ENCODE measurements at places on chromosomes 12 and 14. TPM values are rescaled to one million over a fixed set of nuclear protein-coding genes. Genes with fewer than 3 reads are reported as not detected.

Gene PPM1H
- total RNA-seq, result 7.2 TPM

Gene NRXN3
- 1.2 TPM for total RNA-seq

Gene GUCY2C
- total RNA-seq, result not detected

DNA sequence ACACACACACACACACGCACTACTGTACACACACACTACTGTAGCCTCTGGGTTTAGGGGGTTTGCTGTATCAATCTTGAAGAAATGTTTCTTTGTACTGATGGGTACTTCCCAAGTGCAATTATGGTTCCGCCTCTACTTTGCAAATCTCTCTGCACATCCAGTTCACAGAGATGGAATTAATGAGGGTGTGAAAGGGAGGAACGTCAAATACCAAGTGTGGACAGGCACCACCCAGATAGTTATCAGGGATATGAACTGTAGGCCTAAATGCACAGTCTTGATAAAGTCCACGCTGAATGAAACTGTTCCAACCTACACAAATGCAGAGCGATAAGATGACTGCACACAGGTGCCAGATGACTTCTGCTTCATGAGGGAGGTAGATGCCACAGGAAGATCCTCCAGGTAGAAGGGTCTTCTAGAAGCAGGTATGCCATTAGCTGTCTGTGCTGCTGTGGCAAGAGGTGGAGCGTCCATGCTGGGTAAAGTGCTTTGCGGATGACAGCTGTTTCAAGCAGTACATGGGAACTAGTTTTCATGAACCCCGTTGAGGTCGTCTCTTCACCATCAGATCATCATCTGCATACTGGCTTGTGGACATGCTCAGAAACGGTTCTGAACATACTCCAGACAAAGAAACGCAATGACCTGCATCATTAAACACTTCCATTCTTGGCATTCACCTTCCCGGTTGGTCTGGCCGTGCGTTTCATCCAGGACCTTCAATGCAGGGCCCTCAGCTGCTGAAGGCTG is 314.3 kb upstream of the RTL1 start:
- H3K27ac ChIP-seq, result no peak overlapping the region
- H3K27me3 ChIP-seq, result no peaks in the 10 kb centered on the region
- DNase-seq, result peak; percentile 22

- H3K4me3 ChIP-seq, result no peak overlapping the region
- no peak overlapping the region for H3K27ac ChIP-seq
- no peaks in the 10 kb centered on the region for H3K27me3 ChIP-seq
- H3K36me3 ChIP-seq, result no peaks in the 10 kb centered on the region
Observed at GRCh38 chr14:101112351-101113107, 209.0 kb upstream of the RTL1 start.

GRCh38 chr12:29640589-29641345 is 143.0 kb downstream of the TMTC1 start:
- H3K4me3 ChIP-seq, result no peak overlapping the region
- H3K27me3 ChIP-seq, result no peaks in the 10 kb centered on the region
- no peaks in the 10 kb centered on the region for H3K4me1 ChIP-seq
- H3K36me3 ChIP-seq, result no peaks in the 10 kb centered on the region

DNA sequence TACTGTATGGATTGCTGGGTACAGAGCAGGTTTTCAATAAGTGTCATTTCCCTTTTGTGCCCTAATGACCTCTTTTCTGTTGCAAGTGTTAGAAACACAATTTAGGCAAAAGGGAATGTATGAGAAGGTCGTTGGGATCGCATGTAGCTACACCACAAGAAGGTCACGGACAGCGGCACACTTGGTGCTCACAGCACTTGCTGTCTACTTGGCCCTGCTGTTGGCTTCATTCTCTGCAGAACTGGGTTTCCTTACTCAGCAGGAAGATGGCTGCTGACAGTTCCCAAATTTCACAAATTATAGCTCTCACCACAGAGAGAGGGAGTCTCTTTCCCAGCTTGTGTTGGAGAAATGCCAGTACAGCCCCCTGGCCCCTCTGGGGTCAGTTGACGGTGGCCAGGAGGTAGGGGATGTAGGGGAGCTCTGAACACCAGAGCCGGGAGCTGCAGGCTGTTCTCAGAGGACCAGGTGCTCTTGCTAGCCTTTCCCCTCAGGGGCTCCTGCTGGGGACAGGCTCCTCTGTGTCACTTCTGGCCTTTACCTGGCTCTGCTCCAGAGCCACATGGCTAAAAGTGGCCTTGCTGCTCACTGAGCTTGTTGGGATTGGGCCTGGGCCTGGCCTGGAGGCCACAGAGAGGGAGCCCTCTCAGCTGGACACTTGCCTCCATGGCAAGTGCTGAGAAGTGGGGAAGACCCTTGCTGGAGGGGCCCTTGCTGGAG is 50.9 kb upstream of the BCL7A start:
- no peaks in the 10 kb centered on the region for H3K27me3 ChIP-seq
- H3K36me3 ChIP-seq, result no peaks in the 10 kb centered on the region
- H3K4me1 ChIP-seq, result no peaks in the 10 kb centered on the region
- DNase-seq, result no peak

GRCh38 chr12:57517187-57517586 is 3.1 kb downstream of the DDIT3 start:
- peaks cover 25% of the 10 kb centered on the region for H3K4me1 ChIP-seq
- peaks cover 48% of the 10 kb centered on the region for H3K36me3 ChIP-seq
- H3K4me3 ChIP-seq, result no peak overlapping the region
- no peaks in the 10 kb centered on the region for H3K27me3 ChIP-seq
- no peak for DNase-seq

- no peaks in the 10 kb centered on the region for H3K4me1 ChIP-seq
- no peak for DNase-seq
- H3K4me3 ChIP-seq, result no peak overlapping the region
- H3K36me3 ChIP-seq, result no peaks in the 10 kb centered on the region
- no peak overlapping the region for H3K27ac ChIP-seq
- no peaks in the 10 kb centered on the region for H3K27me3 ChIP-seq
Observed at GRCh38 chr12:113577464-113578129, 105.9 kb upstream of the LHX5 start.

GRCh38 chr12:100326208-100326607 is 30.7 kb upstream of the SLC17A8 start:
- no peak overlapping the region for H3K4me3 ChIP-seq
- H3K36me3 ChIP-seq, result peaks cover 27% of the 10 kb centered on the region
- no peak for DNase-seq
- H3K27me3 ChIP-seq, result no peaks in the 10 kb centered on the region
- no peaks in the 10 kb centered on the region for H3K4me1 ChIP-seq
- no peak overlapping the region for H3K27ac ChIP-seq

- DNase-seq, result no peak
- H3K27ac ChIP-seq, result no peak overlapping the region
Observed at GRCh38 chr14:68269136-68269927, 449.8 kb downstream of the RAD51B start.

GRCh38 chr14:101900253-101900652 is 64.1 kb upstream of the DYNC1H1 start:
- DNase-seq, result no peak
- peaks cover 11% of the 10 kb centered on the region for H3K36me3 ChIP-seq
- H3K27ac ChIP-seq, result no peak overlapping the region
- no peak overlapping the region for H3K4me3 ChIP-seq

- no peak overlapping the region for H3K4me3 ChIP-seq
- no peaks in the 10 kb centered on the region for H3K36me3 ChIP-seq
- no peaks in the 10 kb centered on the region for H3K27me3 ChIP-seq
- no peak for DNase-seq
- no peak overlapping the region for H3K27ac ChIP-seq
- H3K4me1 ChIP-seq, result no peaks in the 10 kb centered on the region
Observed at GRCh38 chr12:122799641-122800243, 25.4 kb downstream of the CCDC62 start.

DNA sequence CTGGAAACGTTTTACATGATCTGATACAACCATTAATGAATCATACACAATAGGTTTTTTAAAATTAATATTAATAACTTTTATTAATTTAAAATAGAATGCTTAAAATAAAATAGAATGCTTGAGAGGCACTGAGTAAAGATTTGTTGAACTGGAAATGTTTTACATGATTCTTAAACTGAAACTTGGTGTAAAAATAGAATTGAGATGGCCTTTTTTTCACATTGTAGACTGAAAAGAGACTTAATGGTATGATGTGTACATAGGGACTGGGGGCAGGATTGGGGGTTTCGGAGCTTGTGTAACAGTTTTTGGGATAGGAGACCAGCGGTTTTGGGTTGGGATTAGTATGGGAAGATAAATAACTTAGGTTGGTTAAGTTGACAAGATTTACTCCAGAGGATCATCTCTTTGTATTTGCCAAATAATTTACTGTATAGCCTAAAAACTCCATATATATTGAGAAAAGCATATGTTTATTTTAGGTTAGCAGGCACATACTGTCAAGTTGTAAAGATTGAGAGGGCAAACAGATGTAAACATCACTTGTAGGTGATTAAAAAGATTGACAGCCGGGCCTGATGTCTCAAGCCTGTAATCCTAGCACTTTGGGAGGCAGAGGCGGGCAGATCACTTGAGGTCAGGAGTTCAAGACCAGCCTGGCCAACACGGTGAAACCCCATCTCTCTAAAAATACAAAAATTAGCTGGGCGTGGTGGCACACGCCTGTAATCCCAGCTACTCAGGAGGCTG is 2.0 kb upstream of the ZNF410 start:
- no peak for DNase-seq
- no peaks in the 10 kb centered on the region for H3K27me3 ChIP-seq
- H3K4me3 ChIP-seq, result no peak overlapping the region
- H3K36me3 ChIP-seq, result peaks cover 2% of the 10 kb centered on the region

DNA sequence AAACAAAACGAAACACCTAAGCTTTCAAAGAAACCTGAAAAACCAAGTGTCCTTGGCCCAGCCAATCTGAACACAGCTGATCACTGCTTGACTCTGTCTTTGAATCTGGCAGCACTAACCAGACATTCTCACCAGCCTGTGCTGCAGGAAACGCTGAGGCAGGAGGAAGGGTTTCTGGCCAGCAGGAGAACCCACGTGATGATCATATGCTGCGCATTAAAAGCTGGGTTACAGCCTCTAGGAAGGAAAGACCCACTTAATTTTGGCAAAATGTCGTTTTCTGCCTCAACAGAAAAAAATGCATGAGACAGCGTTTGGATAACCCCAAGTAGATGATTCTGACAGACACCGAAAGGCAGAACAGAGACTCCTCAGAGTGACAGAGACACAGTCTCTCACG is 9.8 kb downstream of the APPL2 start:
- H3K27ac ChIP-seq, result no peak overlapping the region
- peaks cover 7% of the 10 kb centered on the region for H3K36me3 ChIP-seq
- H3K27me3 ChIP-seq, result no peaks in the 10 kb centered on the region

DNA sequence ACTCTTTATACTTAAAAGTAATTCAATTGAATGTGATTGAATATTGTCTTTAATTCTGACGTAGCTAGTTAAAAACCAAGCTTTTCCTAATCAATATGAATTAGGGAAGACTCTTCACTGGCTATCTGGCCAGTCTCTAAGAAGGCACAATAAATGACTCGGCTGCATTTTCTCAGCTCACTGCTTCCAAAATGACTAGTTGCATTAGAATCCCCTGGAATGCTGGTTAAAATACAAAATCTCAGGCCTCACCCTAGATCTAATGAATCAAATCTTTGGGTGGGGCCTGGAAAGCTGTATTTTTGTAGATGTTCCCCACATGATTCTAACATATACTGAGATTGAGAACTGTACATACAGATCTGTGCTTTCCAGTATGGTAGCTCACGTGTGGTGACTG is 242.1 kb downstream of the CHST11 start:
- no peak for DNase-seq
- no peaks in the 10 kb centered on the region for H3K27me3 ChIP-seq
- no peaks in the 10 kb centered on the region for H3K36me3 ChIP-seq
- H3K4me1 ChIP-seq, result no peaks in the 10 kb centered on the region

GRCh38 chr14:20624495-20625070 is 16.9 kb downstream of the OR6S1 start:
- DNase-seq, result no peak
- peaks cover 21% of the 10 kb centered on the region for H3K27me3 ChIP-seq
- no peaks in the 10 kb centered on the region for H3K4me1 ChIP-seq

- H3K4me1 ChIP-seq, result no peaks in the 10 kb centered on the region
- no peaks in the 10 kb centered on the region for H3K36me3 ChIP-seq
- H3K4me3 ChIP-seq, result no peak overlapping the region
- H3K27me3 ChIP-seq, result no peaks in the 10 kb centered on the region
- DNase-seq, result no peak
- no peak overlapping the region for H3K27ac ChIP-seq
Observed at GRCh38 chr12:26047401-26048226, 77.2 kb downstream of the BHLHE41 start.

- H3K27me3 ChIP-seq, result no peaks in the 10 kb centered on the region
- H3K4me1 ChIP-seq, result peaks cover 60% of the 10 kb centered on the region
- peak overlapping the region; percentile 86 for H3K27ac ChIP-seq
- peak overlapping the region; percentile 70 for H3K4me3 ChIP-seq
- H3K36me3 ChIP-seq, result no peaks in the 10 kb centered on the region
Observed at GRCh38 chr12:56299308-56299852, 750 bp downstream of the CS start.

GRCh38 chr14:61704554-61704953 is 9.2 kb downstream of the HIF1A start:
- DNase-seq, result no peak
- peaks cover 11% of the 10 kb centered on the region for H3K4me1 ChIP-seq
- no peak overlapping the region for H3K27ac ChIP-seq
- H3K36me3 ChIP-seq, result no peaks in the 10 kb centered on the region

DNA sequence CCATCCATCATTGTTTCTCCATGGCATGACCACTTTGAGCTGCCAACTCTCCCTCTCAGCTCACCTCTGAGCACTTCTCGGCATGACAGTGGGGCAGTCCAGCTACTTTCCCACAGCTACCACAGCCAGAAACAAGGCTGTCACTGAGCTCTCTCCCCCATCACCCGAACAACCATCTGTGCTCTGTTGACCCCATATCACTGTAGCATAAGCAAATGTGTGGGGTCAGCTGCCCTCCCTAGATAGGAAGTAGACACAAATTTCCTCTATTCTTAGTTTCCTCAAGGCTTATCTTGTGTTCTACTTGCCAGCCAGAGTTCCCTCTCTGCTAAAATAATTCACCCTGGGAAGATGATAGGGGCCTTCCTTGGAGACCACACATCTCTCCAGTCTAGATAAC is 82.6 kb upstream of the FUT8 start:
- H3K36me3 ChIP-seq, result no peaks in the 10 kb centered on the region
- DNase-seq, result no peak
- no peaks in the 10 kb centered on the region for H3K27me3 ChIP-seq
- no peaks in the 10 kb centered on the region for H3K4me1 ChIP-seq

DNA sequence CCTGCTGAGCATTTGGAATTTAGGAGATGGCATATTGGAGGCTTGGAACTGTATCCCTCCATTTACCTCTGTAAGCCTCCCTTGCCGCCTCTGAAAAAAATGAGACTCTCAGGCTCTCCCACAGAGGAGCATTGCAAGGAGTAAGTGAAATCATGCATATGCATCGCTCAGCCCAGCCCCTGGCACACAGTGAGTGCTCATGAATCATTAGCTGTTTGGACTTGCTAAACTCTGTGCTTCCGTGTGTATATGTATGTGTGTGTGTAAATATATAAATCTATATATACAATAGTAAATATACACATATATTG is 17.1 kb upstream of the TBX3 start:
- H3K27me3 ChIP-seq, result no peaks in the 10 kb centered on the region
- H3K27ac ChIP-seq, result no peak overlapping the region
- DNase-seq, result no peak
- no peaks in the 10 kb centered on the region for H3K4me1 ChIP-seq
